ENCODE measurements at places on chromosomes 4 and X.

DNA sequence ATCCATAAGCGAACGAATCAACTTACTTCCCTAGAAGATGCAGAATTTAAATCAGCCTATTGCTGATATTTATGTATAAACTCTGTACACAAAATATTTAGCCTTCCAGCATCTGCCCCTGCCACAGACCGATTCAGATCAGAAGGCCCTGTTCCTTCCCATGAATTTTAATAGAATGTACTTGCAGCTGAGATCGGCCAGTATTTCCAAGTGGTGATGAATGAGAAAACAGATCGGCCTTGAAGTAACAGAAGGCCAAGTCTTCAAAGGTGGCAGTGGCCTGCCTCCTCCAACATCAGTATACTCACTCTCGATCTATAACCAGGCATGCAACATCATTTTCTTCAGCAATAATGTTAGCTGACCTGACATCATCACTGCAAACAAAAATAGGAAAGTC, 66.4 kb downstream of the PRKG2 start:
- DNase-seq = no peak

DNA sequence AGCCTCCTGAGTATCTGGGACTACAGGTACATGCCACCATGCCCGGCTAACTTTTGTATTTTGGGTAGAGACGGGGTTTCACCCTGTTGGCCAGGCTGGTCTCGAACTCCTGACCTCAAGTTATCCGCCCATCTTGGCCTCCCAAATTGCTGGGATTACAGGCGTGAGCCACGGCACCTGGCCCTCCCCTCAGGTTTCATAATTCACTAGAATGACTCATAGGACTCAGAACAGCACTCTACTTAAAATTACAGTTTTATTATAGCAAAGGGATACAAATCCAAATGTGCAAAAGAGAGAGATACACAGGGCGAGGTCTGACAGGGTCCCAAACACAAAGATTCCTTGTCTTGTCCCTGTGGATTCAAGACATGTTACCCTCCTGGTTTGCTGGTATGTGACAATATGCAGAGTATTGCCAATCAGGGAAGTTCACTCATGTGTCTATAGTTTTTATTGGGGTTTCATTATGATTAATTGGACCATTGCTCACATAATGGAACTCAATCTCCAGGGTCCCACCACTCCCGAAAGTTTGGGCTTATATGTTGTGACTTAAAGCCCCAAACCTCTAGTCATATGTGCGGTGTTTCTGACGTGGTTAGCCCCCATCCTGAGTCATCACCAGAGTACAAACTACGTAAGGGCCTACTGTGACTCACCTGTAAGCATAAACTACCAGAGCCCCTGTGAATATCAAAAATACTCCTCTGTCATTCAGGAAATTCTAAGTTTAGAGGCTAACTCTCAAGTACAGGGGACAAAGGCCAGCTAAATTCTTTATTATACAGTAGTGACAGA, 5.2 kb downstream of the YIPF6 start:
- DNase-seq = no peak

- no peak for DNase-seq
Measured at GRCh38 chr4:153541456-153542096, 75.4 kb downstream of the TMEM131L start.

DNA sequence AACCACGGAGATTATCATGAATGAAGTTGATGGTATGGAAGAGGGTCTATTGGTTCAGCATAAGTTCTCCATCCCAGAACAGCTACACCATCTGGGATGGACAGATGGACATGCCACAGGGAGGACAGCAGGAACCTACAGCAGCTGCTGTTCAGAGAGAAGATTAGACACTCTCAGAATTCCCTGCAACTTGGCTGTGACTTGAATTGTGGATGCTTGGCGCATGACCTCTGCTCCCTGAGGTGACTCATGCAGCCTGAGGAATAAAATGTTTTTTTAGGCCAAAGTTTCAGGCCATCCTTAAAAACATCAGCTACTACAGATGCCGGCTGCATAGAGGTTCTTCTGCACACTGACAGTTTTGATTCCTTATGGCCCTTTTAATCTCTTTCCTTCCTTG, 97.3 kb downstream of the RS1 start:
- DNase-seq = no peak

- no peak for DNase-seq
Measured at GRCh38 chrX:48666649-48667048, 16.9 kb upstream of the WAS start.

DNA sequence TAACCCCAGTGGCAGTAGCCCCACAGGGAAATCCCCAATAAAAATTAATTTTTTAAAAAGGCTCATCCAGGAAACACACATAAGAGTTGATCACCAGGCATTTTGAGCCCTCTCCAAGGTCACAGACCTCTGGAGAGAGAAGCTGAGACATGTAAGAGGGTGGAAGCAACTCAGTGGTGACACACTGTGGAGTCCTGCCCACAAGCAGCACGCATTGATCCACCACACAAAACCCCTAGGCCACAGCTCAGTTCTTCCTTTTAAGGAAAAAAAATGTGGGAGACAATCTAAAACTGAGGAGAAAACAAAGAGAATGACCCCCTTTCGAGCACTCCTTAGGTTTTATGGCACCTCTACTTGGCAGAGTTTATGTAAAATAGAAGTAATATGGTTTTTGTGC, 71.7 kb upstream of the S100G start:
- DNase-seq = no peak

DNA sequence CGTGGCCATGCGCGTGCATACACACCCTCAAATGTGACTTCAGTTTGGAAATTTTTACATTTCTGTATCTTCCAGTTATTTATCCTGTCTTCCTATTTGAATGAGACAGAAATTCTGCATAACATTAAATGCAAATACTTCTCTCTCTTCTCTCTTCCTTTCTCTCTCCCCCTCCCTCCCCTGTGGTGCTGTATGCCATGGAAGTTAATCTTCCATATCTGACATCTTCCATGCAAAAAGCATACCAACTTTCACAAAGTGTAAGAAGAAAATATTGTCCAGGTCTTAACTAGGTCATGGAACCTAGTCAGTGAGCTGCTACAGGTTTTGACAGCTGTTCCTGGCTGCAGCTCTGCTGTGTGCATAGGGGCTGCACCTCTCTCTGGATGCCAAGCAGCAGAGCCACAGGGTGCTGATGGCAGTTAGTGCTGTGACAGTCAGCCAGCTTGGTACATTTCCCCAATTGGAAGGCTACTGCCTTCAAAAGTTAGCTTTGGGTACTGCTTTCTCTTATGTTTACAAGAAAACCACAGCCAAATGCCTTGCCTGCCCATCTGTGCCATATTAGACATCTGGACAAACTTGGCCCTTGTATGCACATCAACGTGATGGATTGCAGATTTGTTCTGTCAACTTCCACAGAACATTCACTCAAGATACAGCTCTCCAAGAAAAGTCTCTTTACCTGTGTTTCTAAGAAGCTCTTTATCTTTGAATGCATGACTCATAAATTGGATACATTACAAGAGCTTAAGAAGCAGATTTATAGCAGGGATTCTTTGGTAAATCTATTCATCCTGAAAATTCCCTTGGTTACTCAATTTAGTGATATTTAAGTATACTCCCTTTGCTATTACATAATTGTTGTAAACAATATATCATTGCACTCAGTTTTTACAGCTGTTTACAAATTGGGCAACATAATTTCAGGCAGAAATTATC, 623.8 kb downstream of the EPHA5 start:
- DNase-seq = no peak

DNA sequence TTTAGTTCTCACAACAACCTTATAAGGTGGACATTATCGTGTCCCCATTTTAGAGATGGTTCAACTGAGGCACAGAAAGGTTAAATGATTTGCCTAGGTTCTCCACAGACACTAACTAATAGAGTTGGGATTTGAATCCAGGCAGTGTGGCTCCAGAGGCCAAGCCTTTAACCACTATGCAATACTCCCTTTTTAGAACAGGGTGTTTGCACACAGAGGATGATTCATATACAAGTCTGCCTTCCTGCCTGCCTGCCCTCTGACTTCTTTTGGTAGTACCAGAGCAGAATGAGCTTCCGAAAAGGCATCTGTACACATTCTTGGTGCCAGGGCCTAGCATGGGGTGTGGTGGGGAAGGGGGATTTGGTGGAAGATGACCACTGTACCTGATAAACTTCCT, 150.8 kb upstream of the ARHGEF9 start:
- no peak for DNase-seq

GRCh38 chr4:124777007-124777406, 64.5 kb upstream of the ANKRD50 start:
- DNase-seq = no peak

DNA sequence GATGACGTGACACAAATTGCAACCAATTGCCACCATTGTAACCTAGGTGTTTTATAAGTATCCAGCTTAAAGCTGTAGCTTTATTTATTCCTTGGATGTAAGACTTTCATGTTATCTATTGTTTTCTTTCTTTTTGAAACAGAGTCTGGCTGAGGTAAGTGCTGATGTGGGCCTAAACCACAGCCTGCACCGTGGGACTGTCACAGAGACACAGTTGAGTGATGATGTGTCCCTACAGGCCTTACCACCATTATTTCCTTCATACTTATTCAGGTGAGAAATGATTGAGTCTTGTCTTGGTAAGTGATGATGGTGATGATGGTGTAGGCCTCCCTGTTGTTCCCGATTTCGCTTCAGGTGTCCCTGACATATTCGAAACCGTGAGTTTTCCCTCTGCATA, 8.3 kb downstream of the ATXN3L start:
- DNase-seq = no peak

- DNase-seq = no peak
Measured at GRCh38 chr4:127400276-127400675, 232.5 kb upstream of the INTU start.

DNA sequence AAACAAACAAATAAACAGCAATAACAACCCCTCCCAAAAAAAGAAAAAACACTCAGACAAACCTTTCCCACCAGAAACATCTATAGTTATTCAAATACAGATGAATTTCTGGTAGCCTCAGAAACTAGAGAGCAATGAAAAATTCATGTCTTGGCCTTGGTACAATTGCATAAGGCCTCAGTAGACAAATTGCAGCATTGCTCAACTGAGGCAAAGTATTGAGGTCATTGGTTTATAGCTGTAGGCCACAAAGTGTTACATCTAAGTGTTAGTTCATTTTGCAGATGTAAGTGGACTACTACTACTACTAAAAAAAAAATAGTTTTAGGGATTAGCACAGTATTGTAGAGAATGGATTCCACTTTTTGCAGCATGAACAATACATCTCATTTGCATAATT, 2268.3 kb downstream of the ARAP2 start:
- DNase-seq = no peak

- DNase-seq = no peak
Measured at GRCh38 chr4:187432310-187432709, 563.3 kb upstream of the ZFP42 start.

- DNase-seq = no peak
Measured at GRCh38 chr4:98659741-98660462, 1.5 kb upstream of the TSPAN5 start.

GRCh38 chr4:164481306-164482091, 272.4 kb upstream of the SMIM31 start:
- no peak for DNase-seq

DNA sequence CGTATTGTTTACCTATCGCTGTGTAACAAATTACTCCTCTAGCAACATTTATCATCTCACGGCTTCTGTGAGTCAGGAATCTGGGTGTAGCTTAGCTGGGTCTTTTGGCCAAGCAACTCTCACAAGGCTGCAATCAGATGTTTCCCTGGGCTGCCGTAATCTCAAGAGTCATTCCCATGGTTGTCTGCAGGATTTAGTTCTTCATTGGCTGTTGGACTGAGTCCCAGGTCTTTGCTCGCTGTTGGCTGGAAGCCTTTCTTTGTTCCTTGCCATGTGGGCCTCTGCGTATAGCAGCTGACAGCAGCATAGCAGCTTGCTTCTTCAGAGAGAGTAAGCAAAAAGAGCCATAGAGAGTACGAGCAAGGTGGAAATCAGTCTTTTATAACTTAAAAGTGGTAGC, 16.8 kb downstream of the POLR2B start:
- DNase-seq = no peak

GRCh38 chr4:32219306-32220075, 1499.3 kb downstream of the PCDH7 start:
- no peak for DNase-seq

GRCh38 chrX:55161581-55161980, 58.6 kb upstream of the PAGE5 start:
- DNase-seq = no peak

DNA sequence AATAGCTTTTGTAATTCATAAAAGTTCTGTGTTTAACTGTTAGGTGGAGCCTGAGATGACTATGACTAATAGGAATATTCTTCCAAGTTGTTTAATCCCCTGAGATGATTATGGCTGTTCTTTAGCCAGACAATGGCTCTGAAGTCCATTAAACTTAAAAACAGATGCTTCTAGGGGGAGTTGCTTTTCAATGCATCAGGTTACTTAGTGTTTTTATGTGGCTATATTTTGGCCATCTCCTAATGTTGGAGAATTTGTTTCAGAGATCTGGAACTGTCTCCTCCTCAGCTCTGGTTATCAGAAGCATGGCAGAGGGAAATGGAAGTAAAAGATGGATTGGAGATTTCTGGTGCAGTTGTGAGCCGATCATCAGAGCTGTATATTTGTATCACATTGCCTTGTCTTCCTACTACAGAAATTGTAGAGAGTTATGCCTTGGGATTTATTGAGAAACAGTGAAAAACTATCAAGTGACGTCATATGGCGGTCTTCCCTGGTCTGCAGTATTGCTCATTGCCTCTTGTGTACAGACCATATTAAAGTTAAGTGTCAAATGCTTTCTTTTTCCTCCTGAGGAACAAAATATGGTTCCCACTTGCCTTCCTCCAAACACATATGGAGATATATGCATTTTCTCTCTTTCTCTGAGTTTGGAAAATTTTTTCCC, 29.8 kb downstream of the SGMS2 start:
- no peak for DNase-seq

DNA sequence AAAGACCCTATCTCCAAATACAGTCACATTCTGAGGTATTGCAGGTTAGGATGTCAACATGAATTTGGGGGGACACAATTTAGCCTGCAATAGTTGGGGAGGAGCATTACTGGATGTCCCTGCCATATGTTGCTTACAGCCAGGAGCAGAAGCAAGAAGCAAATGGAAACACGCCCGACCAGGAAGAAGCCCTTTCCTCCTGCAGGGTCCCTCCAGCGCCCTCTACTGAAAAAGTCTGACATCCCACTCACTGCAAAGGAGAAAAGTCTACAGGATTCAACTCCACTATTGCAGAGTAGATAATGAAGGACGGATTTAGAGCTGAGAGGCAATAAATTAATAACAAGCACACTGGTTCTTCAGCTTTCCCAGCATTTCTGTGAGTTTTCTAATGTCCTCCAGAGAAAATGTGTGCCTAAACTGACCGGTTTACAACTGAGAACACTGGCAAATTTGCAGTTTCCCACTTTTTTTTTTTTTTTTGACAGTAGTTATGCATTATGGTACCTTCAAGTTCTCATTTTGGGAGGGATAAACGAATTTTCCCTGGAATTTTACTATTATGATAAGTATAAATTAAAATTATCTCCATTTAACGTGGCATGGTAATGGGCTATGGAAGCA, 31.7 kb downstream of the COQ2 start:
- DNase-seq = peak; percentile 84

GRCh38 chrX:69228732-69229131, 63.5 kb upstream of the PJA1 start:
- DNase-seq = no peak

GRCh38 chrX:120575379-120576114, 14.8 kb upstream of the CUL4B start:
- no peak for DNase-seq
